ENCODE measurements at places on chromosomes 3 and 15. TPM values are rescaled to one million over a fixed set of nuclear protein-coding genes. Genes with fewer than 3 reads are reported as not detected.

KLF15 gene
- 7.2 TPM for total RNA-seq

DNA sequence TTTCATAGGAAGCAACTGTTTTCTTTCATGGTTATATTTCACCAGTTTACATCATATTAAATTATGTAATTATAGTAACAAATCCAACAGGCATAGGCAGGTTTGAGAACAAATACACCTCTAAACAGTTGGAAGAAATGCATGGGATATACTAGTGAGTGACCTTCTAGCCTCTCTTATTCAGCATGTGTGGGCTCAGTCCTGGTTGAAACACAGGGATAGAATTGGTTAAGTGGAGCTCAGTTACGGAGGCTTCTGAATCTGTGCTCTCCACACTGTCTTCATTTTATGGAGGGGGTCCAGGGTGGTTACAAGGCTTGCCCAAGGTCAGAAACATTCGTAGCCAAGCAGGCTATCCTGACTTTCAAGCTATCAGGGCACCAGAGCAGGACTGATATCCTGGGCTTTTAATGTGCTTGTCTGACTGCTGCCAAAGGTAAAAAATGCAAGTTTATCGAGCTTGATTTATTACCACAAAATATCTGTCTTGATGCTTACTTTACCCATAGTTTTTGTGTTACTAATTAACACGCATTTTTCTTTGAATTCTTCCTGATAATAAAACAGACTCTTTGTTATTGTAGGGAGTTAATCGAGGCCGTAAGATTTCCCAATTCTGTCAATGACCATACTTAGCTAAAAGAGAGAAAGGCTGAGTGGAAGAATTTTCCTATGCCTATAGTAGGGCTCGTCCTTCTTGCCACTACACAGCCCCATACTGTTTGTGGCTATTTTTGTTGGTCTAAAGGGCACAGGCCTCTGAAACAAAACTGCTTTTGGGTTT, 89.6 kb downstream of the FILIP1L start:
- DNase-seq, result no peak

DNA sequence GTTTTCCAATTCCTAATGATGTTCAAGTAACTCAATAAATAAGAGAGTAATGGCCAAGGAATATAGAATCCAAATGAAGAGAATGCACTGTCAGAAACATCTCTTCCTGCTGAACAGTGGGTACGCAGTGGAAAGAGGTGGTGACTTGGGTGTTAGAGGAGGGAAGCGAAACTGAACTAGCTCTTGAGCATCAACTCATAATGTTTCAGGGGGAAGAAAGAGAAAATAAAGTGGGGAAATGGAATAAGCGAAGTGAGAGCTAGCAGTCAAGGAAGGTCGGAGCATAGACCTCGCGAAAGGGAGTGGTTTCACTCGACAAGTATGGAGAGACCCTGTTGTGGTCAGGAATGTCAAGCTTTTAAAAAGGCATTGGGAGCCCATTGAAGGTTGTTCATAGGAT, 309.5 kb downstream of the GAP43 start:
- no peak for DNase-seq

GRCh38 chr3:146128939-146129338, 32.0 kb downstream of the PLOD2 start:
- no peak for DNase-seq

DNA sequence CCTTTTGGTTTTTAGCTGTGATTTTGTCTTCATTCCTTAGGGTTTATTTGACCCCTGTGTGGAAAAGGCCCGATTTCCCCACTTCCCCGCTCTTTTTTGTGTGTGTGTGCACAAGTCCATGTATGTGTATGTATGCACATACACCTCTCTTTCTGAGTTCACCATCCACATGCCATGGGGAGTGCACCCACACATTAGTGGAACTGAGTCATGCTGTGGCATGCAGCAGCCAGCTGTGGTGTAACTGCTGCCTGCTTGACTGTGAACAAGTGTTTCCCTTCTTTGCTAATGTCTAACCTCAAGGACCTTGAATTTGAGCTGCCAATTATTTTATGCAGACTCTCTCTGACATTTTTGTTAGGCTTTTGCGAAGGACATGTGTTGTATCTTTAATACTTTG, 434.9 kb upstream of the TPM1 start:
- no peak for DNase-seq

GRCh38 chr3:195467641-195468390, 25.0 kb upstream of the ACAP2 start:
- DNase-seq, result no peak

- DNase-seq, result no peak
Measured at GRCh38 chr3:160403796-160404470, 4.5 kb downstream of the SMC4 start.

All from neural progenitor cell (in vitro differentiated cells).